ENCODE measurements at places on chromosomes 4 and X. TPM values are rescaled to one million over a fixed set of nuclear protein-coding genes. Genes with fewer than 3 reads are reported as not detected.

Gene PLK4
- total RNA-seq: 35.2 TPM

DNA sequence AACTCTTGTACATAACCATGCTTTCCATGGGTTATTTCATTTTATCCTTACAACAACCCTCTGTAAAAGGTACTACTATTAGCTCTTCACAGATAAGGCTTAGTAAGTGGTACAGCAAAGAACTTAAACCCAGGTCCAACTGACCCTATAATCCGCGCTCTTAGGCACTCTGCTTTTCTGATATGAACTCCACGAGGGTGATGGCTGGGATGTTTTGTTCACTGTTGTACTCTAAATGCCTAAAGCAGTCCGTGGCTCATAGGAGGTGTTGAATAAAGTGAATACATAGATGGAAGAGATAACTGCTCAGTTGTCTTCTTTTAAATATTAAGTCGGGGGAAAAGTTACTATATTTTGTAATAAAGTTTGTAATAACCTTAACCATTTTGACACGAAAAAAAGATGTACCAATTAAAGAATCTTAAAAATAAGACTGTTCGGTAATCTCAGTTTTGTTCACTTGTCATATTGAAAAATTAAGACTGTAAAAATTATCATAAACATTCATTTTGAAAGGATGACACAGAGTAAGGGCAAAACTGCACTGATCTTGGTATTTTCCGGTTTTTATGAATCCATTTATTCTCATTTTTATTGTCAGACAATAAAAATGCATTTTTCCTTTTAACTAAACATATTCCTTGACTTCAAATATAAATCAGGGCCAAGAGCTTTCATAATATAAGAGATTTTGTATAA, 166.5 kb downstream of the FBXW7 start:
- DNase-seq: no peak

DNA sequence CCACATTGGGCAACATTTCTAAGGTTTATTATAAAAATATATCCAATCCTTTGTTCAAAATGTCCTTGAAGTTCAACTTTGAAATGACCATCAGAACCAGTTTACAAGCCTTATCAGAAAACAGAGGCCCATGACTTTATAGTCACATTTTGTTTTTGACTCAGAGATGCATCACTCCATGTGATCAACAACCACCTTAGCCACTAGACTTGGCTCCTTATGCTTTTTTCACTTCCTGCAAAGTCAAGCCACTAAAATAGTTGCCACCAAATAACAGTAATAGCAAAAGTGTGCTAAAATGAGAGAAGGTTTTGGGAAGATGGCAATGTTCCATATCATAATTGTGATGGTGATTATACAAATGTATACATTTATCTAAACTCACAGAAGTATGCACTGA, 181.7 kb downstream of the MAML3 start:
- DNase-seq: no peak

- no peak for DNase-seq
Measured at GRCh38 chr4:133131829-133132460, 17.1 kb upstream of the PCDH10 start.

Gene XAGE1A
- not detected for total RNA-seq

Gene AIMP1
- 54.6 TPM for total RNA-seq

Gene GRPR
- 18.5 TPM for total RNA-seq

GRCh38 chr4:95526075-95526474, 22.7 kb downstream of the UNC5C start:
- no peak for DNase-seq

GRCh38 chr4:55758570-55758969, 61.0 kb upstream of the EXOC1L start:
- no peak for DNase-seq

- no peak for DNase-seq
Measured at GRCh38 chrX:45400027-45400779, 199.5 kb upstream of the DIPK2B start.

- DNase-seq: no peak
Measured at GRCh38 chr4:163196926-163197480, 30.3 kb upstream of the NAF1 start.

DNA sequence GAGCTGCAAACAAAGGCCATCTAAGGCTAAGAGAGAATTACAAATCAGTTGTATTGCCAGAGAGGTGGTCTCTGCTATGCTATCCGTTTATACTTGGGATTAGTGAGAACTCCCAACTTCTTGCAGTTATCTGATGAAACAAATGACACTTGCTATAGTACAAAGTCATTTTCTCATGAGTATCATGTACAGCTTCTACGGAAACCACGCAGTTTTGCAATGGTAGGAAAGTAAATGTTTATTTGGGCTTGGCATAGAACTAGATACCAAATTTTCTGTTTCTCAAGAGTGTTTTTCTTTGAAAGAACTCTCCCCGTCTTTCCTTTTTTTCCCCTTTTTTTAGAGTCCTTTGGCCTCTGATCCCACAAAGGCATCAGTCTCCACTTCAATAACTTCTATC, 128.2 kb upstream of the ENPEP start:
- DNase-seq: no peak

DNA sequence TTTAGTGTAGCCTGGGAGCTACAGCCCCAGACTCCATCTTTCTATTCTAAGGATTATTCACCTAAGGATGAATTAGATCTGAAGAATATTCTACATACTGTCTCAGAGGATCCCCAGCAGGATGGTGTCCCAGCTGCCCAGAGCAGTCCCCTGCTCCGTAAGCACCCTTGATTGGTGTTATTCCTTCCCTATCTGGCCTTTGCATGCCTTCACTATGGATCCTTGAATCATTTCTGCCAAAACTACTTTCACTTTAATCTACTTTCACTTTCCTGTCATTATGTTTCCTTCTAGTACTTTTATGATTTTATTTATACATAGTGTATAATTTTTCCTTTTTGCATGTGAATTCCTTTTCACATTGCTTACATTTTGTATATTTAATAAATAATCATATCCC, 39.2 kb downstream of the ARHGAP24 start:
- DNase-seq: no peak

- DNase-seq: no peak
Measured at GRCh38 chrX:1582686-1583437, 8.5 kb upstream of the AKAP17A start.

DNA sequence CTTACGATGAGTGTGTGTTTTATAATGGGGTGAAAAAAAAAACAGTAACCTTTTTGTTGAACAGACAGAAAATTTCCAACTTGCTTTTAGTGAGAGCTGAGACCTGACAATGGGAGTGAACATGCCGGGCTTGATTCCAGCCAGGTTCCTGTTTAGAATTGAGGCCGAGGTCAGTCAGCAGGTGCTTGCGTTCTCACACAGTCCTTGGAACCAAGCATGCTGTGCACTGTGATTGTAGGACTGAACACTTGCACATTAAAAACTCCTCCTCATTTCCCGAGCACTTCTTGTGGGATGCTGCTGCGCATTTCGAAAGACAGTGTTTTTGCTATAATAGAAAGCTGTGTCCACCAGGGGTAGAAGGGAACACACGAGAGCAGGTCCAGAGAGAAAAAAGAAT, 51.8 kb downstream of the TMEM131L start:
- no peak for DNase-seq

DNA sequence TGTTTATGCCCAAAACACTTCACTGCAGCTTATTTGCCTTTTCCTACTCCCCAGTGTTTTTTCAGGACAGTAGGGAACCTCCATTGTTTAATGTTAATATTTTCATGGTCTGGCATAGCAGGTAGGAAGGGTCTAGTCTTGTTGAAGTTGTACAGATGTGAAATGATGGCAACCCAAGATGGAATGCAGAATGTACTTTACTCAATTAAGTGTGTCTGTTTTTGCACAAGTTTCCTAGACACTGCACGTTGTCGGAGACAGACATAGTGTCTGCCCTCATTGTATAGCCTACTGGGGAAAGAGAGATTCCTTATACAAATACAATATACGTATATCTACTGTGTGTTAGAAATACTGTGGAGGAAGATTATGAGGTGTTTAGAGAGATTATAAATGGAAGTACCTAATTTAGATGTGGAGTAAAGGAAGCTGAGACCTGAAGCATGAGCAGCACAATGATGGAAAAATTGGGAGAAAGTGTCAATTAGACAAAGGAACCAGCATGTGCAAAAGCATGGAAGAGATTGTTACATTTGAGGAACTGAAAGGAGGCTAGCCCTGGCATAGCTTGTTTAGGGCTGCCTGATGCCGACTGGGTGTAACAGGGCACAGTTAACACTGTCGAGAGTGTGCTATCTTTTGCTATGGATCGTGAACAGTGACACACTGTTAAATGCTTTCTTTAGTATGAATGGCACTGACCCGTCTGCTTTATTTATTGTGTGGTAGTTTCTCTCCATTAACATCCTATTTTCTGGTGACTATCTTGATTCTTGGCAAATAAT, 18.4 kb downstream of the CPEB2 start:
- DNase-seq: no peak

Gene STS
- total RNA-seq: 1.5 TPM

Gene LNX1
- total RNA-seq: 3.1 TPM

Gene PTPN13
- 57.9 TPM for total RNA-seq

DNA sequence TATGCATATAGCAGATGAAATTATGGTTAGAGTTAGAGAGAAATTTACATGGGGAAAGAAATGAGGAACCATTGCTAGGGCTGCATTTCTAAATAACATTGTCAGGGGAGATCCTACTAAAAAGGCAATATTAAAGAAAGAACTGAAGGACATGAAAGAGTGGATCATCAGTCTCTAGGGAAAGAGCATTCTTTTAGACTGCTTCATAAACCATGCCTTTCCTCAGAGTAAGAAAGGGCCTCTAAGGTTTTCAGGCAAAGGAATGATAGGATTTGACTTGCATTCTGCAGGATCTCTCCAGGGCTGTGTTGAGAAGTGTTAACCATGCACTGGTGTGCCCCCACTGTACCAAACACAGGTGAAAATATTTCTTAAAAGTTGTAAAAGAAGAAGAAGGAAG, 385.4 kb upstream of the MAD2L1 start:
- DNase-seq: no peak

DNA sequence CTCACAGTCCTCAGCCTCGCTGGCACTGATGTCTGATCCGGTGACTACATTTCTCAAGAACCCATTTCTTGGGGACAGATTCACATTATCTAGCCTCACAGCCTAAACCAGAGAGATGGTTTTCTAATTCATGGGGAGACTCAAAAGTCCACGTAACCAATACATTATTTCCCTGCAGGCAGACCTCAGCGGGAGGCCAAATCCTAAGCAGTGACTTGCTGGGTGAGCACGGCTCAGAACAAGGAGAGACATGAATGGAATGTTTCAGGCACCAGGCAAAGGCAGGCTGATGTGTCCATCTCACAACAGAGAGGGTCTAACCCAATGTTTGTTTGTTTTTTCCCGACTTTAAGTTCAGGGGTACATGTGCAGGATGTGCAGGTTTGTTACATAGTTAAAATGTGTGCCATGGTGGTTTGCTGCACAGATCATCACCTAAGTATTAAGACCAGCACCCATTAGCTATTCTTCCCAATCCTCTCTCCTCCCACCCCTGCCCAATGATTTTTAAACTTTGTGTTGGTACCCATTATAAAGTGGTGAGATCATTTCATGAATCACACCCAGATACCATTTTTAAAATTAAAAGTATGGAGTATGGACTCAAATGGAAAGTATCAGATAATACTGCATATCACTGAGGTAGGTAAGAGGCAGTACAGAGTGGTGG, 53.3 kb downstream of the SCD5 start:
- no peak for DNase-seq
